ENCODE measurements at places on chromosomes 4 and X. TPM values are rescaled to one million over a fixed set of nuclear protein-coding genes. Genes with fewer than 3 reads are reported as not detected.

DNA sequence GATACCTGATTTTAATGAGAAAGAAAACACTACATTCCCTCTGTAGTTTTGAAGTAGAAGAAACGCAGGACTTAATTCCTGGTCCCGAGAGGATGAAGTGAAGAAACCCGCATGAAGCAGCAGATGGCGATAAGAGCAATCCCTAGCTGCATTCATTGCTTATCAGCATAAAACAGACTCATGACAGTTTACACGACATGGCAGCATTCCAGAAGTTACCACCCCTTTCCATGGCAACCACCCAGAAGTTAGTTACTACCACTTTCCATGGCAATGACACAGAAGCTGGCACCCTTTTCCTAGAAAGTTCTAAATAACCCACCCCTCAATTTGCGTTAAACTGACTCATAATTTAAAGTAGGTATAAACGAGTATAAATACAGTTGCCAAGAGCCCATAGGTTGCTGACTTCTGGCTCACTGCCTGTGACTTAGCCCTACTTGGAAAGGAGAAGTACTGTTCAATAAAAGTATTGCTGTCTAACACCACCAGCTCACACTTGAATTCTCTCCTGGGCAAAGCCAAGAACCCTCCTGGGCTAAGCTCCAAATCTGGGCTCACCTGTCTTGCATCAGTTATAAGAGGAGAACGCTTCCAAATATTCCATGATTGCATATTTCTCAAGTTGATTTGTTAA, 5.5 kb upstream of the XAGE2 start:
- DNase-seq, result peak; percentile 70

- DNase-seq, result peak; percentile 33
Observed at GRCh38 chr4:8320386-8320750, 50.8 kb downstream of the HTRA3 start.

GRCh38 chrX:115602308-115602707, 41.3 kb downstream of the PLS3 start:
- no peak for DNase-seq

GRCh38 chrX:17005712-17006368, 59.4 kb downstream of the REPS2 start:
- no peak for DNase-seq

- DNase-seq, result no peak
Observed at GRCh38 chr4:176271749-176272148, 2.7 kb upstream of the ASB5 start.

GRCh38 chr4:186693159-186693815, 30.4 kb downstream of the FAT1 start:
- DNase-seq, result peak; percentile 73

GRCh38 chr4:132934911-132935310, 214.2 kb upstream of the PCDH10 start:
- no peak for DNase-seq

DNA sequence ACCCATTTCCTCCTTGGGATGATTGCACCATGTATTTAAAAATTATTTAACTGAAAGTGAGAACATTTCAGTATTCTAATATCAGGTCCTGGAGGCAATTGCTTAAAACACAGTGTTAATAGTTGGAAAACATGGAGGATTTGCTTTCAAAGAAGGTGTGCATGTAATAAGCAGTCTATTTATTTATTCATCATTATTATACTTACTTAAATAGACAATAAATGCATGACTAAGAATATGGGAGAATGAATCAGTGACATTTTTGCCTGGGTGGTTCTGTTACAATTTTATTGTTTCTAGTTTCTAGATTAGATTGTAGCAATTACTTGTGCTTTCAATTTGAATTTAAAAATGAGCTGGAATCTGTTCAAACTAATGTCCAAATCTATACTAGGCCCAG, 145.5 kb downstream of the AREG start:
- no peak for DNase-seq

The SSX4 gene
- total RNA-seq, result 3.0 TPM

Measured in K562 (cell line).